CD4-positive, alpha-beta T cell treated with Interleukin-17A for 1 hour (primary cell): ENCODE measurements at places on chromosomes 7 and 10.

GRCh38 chr7:156703209-156703608 is 62.6 kb downstream of the RNF32 start:
- DNase-seq, result no peak

DNA sequence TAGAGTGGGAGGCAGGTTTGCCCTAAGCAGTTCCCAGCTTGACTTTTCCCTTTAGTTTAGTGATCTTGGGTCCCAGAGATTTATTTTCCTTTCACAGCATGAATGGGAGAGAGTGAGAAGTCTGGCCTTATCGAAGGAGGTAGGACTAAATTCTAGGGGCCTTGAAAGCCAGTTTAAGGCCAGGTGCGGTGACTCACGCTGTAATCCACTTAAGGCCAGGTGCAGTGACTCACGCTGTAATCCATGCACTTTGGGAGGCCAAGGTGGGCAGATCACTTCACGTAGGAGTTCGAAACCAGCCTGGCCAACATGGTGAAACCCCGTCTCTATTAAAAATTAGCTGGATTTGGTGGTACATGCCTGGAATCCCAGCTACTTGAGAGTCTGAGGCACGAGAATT is 392.2 kb downstream of the ACTR3B start:
- no peak for DNase-seq

GRCh38 chr10:104582602-104582951 is 58.5 kb upstream of the SORCS3 start:
- no peak for DNase-seq

- no peak for DNase-seq
Observed at GRCh38 chr10:111885919-111886318, 297.6 kb downstream of the GPAM start.

- no peak for DNase-seq
Observed at GRCh38 chr10:125548356-125548755, 134.6 kb downstream of the TEX36 start.

DNA sequence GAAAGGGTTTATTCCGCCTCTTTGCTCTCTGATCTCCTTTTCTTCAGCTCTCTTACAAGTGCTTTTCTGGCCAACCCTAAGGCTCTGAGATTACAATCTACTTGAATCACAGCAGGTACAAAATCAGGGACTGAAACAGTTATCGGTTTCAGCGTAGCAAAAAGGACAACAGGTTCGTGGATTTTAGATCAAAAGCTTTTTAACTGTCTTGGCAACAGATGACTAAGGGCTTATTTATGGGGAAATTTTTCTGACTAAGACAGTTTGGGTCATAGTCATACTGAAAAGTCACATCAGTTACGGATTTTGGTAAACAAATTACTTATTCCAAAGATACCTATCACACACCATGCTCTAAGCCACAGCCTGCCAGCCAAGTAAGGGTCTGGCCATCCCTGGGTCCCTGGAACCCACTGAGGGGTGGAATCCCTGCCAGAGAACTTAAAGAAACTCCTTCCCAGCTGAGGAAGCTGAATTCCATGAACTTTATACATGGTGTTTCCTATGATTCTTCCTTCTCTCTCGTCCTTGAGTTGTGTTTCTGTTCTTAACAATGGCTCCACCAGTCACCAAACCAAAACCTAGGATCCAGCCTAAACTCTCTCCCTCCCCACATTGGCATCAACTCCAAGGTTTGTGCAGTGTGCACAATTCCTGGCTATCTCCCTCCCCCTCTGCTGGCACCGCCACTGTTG is 169.3 kb downstream of the FAM107B start:
- DNase-seq, result peak; percentile 79
